ENCODE measurements at places on chromosomes 3 and 15. TPM values are rescaled to one million over a fixed set of nuclear protein-coding genes. Genes with fewer than 3 reads are reported as not detected.

GRCh38 chr3:113878403-113878802 is 39.8 kb downstream of the GRAMD1C start:
- no peak for DNase-seq

DNA sequence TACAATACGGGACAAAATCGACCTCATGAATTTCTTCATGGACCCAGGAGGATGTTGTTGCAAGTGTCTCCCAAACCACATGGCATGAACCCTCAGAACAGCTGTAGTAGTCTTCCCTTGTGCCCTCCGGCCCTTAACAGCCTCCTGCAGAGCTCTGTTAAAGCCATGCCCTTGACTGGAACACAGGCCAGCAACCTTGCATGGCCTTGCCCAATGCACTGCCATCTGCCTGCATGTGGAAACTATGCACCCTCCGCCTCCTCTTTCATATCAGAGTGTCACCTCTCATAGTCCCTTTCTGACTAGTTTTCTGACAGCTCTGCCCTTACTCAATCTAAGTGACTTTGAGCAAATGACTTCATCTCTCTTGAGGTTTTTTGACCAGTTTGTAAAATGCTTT is 39.4 kb upstream of the TRIM71 start:
- DNase-seq: no peak

- DNase-seq: no peak
Observed at GRCh38 chr3:29344935-29345334, 64.1 kb downstream of the RBMS3 start.

DNA sequence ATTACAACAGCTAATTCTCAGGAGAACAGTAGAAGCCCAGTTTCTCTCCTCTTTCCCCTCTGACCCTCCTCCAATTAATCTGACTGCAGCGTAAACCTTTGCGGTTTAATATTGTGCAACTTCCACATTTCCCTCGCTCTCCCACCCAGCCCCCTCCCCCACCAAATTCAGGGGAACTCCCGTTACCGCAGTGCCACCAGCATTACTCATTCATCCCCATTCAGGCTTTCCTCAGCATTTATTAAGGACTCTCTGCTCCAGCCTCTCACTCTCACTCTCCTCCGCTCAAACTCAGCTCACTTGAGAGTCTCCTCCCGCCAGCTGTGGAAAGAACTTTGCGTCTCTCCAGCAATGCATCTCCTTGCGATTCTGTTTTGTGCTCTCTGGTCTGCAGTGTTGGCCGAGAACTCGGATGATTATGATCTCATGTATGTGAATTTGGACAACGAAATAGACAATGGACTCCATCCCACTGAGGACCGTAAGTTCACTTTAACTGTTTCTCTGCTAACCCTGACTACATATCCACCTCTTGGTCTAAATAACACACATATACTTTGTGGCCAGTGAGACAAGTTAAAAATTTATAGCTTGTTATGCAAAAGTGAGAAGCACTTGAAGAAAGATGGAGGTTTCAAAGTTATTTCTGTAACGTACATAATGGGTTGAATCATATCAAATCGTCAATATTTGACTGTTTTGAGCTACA is at the start of gene PTX3:
Gene PTX3, plus strand, starts transcription at position 268 of the 709 bp plus-strand sequence. Its CDS starts 84 bp downstream, at position 352.
- peak; percentile 74 for DNase-seq

GRCh38 chr3:58434990-58435389 is 1.4 kb upstream of the PDHB start:
- DNase-seq: no peak

GRCh38 chr3:146431240-146431639 is 38.1 kb downstream of the PLSCR2 start:
- DNase-seq: no peak

- no peak for DNase-seq
Observed at GRCh38 chr3:128348075-128348474, 118.6 kb downstream of the DNAJB8 start.

DNA sequence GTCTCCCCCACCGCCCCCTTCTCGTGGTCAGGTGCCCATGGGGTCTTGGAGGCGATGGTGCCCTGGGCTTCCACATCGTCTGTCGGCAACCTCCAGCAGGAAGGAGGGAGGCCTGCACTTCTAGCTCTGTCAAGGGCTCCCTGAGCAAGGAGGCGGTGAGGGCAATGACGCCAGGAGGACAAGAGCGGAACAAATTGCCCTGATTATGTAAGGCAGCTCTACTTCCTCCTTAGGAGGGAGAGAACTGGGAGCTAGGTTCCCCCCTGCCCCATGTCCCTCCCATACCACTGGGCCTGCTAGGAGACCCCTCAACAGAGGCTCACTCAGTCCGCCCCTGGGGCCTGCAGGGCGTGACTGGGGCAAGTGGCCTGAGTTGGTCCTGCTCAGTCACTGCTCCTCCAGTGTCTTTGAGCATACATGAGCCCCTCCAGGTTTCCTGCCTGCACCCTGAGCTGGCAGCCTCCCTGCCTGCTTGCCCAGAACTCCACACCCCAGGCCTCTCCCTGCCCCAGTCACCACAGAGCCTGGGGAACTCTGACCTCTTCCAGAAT is 56.1 kb downstream of the CACNA2D2 start:
- no peak for DNase-seq

DNA sequence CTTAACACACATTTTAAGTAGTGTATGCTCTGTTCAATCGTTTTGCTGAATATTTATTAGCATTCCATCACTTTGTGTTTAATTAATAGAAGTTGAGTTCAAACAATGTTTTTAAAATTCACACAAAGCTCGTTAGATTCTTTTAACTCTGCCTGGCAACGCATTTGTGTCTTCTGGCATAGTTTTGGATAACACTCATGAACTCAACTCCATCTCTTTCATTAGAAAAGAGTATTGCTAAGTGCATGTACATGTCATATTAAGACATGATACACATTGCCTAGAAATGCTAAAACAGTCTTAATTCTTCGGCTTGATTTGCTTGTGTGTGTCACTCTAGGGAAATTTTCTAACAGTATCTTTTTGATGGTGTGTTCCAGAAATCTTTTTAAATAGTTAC is 15.7 kb downstream of the TSC22D2 start:
- DNase-seq: no peak

DNA sequence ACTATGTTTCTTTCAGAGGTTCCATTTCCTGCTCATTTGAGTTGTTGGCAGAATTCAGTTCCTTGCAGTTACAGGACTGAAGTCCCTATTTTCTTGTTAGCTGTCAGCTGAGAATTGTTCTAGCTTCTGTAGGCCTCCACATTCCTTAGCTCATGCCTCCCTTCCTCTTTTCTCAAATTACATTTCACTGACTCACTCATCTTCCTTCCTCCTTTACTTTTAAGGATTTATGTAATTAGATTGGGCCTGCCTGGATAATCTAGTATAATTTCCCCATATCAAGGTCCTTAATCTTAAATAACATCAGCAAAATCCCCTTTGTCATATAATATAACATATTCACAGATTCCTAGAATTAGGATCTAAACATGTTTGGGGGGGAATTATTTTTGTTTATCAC is 40.6 kb upstream of the RBMS3 start:
- DNase-seq: no peak

- DNase-seq: no peak
Observed at GRCh38 chr3:57278237-57278636, 14.2 kb downstream of the ASB14 start.

- peak; percentile 84 for DNase-seq
Observed at GRCh38 chr3:133535971-133536881, 37.3 kb upstream of the CDV3 start.

DNA sequence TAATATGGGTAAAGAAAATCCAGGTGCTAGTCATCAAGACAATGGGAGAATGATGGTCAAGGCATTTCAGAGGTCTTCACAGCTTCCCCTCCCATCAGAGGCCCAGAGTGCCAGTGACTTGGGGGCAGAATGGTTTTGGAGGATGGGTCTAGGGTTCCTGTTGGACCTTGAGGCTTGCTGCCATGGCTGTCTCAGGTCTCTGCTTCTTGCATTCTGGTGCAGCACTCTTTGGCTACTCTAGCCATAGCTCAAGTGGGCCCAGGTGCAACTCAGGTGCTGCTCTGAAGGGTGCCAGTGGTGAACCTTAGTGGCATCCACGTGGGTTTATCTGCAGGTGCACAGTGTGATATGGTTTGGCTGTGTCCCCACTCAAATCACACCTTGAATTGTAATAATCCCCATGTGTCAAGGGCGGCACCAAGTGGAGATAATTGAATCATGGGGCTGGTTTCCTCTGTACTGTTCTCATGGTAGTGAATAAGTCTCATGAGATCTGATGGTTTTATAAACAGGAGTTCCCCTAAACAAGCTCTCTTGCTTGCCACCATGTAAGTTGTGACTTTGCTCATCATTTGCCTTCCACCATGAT is 48.5 kb upstream of the PEX5L start:
- no peak for DNase-seq

DNA sequence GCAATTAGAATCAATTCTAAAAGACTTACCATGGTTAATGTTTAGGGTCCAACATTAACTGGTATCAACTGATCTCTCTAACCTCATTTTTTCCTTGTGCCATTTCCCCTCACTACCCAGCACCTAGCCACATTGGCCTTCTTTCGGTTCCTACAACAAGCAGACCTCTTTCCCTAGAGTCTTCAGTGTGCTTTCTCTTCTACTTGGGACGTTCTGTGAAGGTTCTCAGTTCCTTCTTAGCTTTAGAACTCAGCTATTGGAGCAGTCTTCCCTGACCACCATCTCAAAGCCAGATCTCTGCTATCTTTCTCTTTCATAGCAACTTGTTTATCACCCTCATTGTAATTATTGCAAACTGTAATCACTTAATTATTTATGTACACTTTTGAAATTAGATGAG is 31.5 kb upstream of the MINDY4B start:
- no peak for DNase-seq

- no peak for DNase-seq
Observed at GRCh38 chr3:47433796-47434195, 41.9 kb downstream of the SCAP start.

- DNase-seq: no peak
Observed at GRCh38 chr3:110384601-110385000, 687.0 kb upstream of the NECTIN3 start.

DNA sequence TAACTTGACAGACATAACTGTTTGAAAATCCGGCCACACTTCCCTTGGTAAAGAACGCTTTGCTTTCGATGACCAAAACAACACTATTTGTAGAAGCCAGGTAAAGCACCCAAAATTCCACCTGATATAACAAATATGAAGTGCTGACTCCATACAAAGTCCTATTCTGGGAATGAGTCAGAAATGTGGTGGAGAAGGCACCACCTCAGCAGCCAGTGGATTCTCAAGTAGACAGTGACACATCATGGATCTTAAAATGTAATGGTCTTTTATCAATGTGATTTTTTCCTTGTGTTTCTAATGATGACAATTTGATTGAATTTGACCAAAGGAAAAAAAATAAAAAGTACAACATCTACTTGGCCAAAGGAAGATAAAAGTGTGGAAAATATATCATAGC is 135.0 kb upstream of the WNT5A start:
- no peak for DNase-seq

Gene TOPBP1
- 49.2 TPM for polyA plus RNA-seq

Gene PCLAF
- polyA plus RNA-seq: 93.4 TPM

Gene MYO1E
- 29.3 TPM for polyA plus RNA-seq

Gene ADPRH
- 13.8 TPM for polyA plus RNA-seq

Gene FBXL2
- polyA plus RNA-seq: 34.0 TPM

Gene CLDN11
- polyA plus RNA-seq: 6.0 TPM

Gene UBE3A
- polyA plus RNA-seq: 89.6 TPM

Gene LINGO1
- 15.0 TPM for polyA plus RNA-seq

Gene TMPRSS7
- polyA plus RNA-seq: 0.08 TPM

Gene SPINK8
- polyA plus RNA-seq: not detected
